ENCODE measurements at places on chromosomes 16 and 17.
A peak's percentile ranks its signal among the peaks of the same experiment; 100 is the strongest.

DNA sequence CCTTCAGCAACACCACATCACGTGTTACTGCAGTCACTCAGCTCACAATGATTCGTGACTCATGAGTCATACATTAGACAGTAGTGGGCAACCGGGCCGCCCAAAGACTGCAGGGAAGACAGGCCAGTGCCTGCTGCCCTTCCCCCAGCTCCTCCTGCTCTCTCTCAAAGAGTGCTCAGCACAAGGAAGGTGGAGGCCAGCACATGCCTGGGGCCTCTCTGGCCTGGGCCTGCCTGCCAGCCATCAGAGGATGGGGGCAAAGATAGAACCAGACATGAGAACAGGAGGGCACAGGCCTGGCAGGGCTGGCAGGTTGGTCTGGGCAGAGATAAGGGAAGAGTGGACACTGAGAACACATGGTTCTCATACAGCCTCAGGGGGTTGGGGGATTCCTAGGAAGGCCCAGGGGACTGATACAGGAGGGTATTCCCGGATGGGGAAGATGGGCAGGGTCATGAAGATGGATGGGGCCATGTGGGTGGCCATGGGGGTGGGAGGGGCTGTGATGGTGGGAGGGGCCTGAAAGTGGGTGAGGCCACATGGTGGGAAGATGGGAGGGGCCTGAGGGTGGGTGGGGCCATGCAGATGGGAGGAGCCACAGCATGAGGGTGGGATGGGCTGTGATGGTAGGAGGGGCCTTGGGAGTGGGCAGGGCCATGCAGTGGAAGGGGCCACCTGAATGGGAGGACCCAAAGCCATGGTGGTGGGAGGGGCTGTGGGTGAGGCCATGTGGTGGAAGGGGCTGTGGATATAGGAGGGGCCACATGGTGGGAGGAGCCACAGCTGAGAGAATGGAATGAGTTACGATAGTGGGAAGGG is 29.0 kb downstream of the KATNB1 start:
- peak; percentile 90 for DNase-seq

- DNase-seq = no peak
Observed at GRCh38 chr17:77675411-77675810, 283.1 kb upstream of the TNRC6C start.

GRCh38 chr17:52148969-52149351 is 9.6 kb downstream of the CA10 start:
- DNase-seq = peak; percentile 81

GRCh38 chr16:5907544-5907943 is 809.9 kb upstream of the EEF2KMT start:
- no peak for DNase-seq

DNA sequence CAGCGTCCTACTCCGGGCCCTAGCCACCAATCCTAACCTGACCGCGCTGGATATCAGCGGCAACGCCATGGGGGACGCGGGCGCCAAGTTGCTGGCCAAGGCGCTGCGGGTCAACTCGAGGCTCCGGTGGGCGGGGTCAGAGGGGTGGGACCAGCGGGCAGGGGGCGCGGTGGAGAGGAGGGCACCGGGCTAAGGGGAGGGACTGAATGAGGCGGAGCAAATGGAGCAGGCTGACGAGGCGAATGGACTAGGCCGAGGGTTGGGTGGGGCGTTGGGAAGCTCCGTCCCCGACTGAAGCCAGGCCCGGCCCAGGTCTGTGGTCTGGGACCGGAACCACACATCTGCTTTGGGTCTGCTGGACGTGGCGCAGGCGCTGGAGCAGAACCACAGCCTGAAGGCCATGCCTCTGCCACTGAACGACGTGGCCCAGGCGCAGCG is 4.6 kb downstream of the CARMIL2 start:
- no peak for DNase-seq

- no peak for DNase-seq
Observed at GRCh38 chr16:85642762-85643358, 29.7 kb downstream of the GSE1 start.

GRCh38 chr17:4573669-4574068 is 10.7 kb upstream of the SMTNL2 start:
- peak; percentile 67 for DNase-seq

GRCh38 chr17:1626333-1626732 is 2.3 kb downstream of the SLC43A2 start:
- no peak for DNase-seq

GRCh38 chr16:89917773-89918452 is 749 bp upstream of the MC1R start:
- peak; percentile 39 for DNase-seq

DNA sequence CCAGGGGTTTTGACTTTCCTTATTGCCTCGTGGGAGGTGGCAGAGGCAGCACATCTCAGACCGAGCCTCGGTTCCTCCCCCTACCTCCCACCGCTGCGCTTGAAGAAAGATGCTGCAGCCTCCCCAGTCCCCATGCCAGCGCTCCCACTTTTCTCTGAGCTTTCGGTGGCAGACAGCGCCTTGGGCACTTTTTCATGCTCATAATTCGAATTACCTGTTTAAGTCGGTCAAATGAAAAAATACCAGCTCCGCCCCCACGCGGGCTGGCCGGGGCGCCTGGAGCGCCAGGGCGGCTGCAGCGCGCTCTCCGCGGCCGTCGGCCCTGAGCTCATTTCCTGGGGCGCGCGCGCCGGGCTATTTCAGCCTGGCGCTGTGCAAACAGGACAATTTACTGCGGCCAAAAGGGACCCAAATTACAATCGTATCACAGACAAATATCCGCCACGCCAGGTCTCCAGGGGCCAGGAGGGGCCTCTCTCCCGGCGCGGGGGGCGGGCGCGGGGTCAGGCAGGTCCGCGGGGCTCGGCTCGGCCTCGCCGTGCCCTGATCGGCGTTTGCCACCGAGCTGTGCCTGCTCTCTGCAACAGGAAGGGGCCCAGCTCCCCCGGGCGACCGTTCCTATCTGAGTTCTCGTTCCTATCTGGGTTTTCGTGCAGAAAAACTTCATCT is 45.0 kb downstream of the SOST start:
- DNase-seq = peak; percentile 47

DNA sequence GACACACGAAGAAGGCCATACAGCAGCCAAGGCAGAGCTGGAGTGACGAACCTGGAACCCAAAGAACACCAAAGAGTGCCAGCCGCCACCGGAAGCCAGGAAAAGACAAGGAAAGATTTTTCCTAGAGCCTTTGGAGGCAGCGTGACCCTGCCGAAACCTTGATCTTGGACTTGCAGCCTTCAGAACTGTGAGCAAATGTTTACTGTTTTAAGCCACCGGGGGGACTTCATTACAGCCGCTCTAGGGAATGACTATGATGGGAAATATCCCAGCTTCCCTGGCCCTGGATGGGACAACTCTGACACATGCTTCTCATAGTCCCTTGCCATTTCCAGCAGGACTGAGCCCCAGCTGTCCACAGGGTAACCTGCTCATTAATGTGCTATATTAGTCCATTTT is 270.6 kb downstream of the HAPSTR1 start:
- DNase-seq = no peak

- DNase-seq = no peak
Observed at GRCh38 chr17:61966191-61966590, 38.4 kb upstream of the INTS2 start.

GRCh38 chr17:62847426-62847825 is 39.3 kb upstream of the MARCHF10 start:
- DNase-seq = no peak

DNA sequence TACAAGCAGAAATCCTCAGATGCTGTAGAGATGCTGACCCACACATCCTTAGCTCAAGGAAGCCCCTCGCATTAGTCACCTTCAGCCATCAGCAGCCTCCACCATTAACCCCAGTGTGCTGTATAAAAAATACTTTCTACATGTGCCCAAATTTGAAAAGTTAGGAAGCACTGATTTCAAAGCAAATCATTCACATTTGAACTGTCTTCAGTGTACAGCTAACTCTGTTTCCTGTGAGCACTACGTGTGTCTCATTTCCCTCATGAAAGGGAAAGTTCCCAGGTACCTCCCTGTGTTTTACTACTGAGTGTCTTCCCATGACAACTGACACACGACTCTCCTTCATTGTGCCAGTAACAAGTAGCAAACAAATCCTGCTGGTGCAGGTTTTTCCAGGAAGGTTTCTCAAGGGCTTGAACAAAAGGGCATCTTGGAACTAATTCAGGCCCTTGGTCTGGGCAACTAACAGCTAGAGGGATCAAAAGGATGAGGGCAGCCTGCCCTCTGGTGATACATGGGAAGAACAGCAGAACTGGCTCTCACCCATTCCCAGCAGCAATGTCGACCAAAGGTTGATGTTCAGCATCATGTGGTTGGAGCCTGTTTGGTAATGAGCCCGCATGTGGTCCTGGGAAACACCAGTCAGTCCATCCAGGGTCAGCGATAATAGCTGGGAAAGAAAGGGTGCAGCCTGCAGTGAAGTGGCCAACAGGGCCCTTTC is 4.0 kb downstream of the SLC35B1 start:
- peak; percentile 45 for DNase-seq

DNA sequence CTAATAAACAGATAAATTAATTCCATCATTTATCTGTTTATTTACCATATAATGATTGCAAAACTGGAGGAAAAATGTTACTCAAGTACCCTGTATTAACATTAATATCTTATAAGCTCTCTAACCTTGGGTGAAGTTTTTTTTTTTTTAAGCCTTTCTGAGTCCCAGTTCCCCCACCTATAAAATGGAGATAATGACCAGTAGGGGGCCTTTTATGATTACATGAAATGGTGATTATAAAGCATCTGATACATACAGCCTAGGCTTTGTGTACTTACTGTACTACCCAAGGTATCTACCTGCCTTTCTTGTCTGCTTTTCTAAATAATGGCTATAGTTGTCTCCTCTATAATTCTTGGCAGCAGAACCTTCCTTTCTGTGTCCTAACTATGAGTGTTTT is 22.6 kb downstream of the LRRC36 start:
- DNase-seq = peak; percentile 20

DNA sequence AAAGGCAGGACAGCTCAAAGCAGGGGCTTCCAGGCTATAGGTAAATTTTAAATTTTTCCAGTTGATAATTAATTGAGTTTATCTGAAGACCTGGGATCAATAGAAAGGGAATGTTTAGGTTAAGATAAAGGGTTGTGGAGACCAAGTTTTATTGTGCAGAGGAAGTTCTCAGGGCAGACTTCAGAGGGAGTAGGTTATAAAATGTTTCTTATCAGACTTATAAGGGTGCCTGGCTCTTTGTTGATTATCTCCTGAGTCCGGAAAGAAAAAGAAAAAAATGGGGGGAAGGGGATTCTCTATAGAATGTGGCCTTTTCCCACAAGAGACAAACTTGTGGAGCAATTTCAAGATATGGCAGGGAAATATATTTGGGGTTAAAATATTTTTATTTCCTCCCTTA is 15.9 kb downstream of the SLC46A1 start:
- DNase-seq = no peak

Data from mammary epithelial cell (primary cell).